NCI-H2171 (cell line): ENCODE measurements at places on chromosomes 11 and 22.

- DNase-seq = no peak
Observed at GRCh38 chr11:102577182-102577581, 46.6 kb upstream of the MMP7 start.

GRCh38 chr11:33772300-33772699, 2.0 kb downstream of the FBXO3 start:
- DNase-seq = no peak

DNA sequence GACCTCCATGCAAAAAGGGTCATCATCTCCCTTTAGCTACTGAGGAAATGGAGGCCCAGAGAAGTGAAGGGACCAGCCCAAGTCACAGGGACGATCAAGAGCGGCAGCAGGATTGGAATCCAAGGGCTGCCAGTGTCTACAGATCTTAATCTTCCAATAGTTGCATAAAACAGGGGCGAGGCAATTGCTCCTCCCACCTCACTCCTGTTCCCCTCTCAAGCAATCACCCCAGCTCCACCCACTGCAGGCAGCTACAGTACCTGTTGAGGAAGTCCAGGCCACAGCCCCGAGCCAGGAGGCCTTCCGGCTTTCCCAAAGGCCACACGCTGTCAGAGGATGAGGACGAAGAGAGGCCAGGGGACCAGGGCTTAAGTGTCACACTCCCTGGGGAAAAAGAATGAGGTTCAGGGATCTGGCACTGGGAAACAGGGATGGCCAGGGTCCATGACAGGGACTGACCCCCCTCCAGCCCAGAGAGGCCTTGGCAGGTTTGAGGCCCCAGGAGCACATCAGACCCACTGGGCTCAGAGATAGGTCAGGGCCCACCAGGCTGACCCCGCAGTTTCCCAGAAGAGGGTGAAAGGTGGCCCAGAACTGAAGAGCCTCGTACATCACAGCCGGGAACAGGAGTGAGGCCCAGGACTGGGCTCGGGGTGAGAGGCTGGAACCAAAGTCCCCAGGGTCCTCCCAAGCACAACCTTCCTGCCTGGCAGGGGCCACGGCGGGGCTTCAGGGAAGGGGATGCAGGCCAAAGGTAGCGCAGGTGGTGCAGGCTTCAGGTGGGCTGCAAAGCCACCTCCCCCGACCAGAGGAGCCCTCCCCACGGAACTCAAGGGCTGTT, 16.4 kb upstream of the MFNG start:
- no peak for DNase-seq

DNA sequence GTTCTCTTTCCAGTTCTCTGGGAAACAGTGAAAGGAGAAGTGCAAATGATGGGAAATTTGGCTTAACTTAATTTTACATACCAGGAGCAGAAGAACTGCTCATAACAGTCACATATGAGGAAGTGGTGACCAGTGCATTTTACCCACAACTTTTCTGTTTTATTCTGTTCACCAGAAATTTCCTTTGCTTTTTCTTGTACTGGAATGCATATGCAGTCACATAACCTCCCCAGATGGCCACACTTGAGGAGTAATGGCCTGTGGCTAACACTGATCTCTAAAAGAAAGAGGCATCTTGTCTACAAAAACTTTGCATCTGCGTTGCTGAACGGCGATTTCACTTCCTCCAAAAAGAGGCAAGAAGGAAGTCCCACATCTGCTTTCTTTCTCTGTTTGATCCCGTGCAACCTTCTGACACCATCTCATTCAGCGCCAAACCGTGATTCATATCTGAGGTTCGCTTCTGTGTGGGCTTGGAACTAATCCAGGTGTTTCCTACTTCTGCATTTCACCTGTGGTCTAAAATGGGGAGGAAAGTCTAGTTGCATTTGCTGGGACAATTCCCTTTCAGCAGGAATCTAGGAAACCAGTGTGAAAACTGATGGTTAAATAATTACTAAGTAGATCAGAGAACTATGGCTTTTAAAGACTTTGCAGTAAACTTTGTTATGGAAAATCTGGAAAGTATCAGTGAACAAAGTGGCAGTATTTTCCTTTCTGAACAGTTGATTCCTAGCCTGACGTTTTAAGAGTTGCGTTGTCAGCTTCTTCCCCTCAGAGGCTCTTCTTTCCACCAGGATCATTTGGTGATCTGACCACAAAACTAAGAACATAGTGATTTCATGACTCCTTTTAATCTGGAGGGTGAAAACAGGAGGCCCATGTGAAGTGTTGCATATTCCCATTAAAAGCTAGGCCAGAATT, 4.2 kb upstream of the MPEG1 start:
- no peak for DNase-seq

- no peak for DNase-seq
Observed at GRCh38 chr22:31956360-31956759, 12.0 kb downstream of the YWHAH start.

- DNase-seq = peak; percentile 12
Observed at GRCh38 chr11:92886243-92886905, 83.1 kb upstream of the MTNR1B start.

DNA sequence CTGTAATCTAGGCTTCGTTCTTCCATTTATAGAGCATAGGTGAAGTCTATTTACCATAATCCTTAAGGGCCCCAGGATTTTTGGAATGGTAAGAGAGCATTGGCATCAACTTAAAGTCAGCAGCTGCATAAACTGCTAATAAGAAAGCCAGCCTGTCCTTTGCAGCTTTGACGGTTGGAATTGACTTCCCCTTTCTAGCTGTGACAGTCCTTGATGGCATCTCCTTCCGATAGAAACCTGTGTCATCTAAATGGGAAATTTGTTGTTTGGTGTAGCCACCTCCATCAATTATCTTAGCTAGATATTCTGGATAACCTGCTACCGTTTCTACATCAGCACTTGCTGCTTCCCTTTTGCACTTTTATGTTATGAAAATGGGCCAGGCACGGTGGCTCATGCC, 58.0 kb upstream of the GLYATL1B start:
- no peak for DNase-seq

GRCh38 chr22:27610863-27611786, 190.4 kb downstream of the MN1 start:
- no peak for DNase-seq

GRCh38 chr11:94938095-94939055, 35.0 kb downstream of the CWC15 start:
- no peak for DNase-seq

GRCh38 chr22:30994960-30995359, 25.9 kb downstream of the TUG1 start:
- DNase-seq = no peak

- DNase-seq = no peak
Observed at GRCh38 chr11:73980001-73980961, 2.4 kb downstream of the UCP2 start.

DNA sequence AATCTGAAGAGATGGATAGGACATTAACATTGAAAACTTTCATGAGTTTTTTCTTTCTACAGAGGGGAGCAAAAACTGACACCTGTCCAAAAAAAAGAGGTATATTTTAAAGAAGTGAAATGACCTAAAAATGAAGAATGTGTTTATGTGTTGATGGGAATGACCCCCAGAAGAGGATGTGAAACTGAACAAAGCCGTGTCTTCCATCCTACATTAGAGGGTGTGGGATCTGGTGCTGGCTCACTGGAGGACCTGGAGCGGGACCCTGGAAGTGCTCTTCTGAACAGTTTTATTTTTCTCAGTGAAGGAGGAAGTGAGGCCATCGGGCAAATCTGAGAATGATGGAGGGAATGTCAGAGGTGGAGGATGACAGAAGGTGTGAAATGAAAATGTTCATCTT, 470.1 kb downstream of the NTM start:
- DNase-seq = no peak

DNA sequence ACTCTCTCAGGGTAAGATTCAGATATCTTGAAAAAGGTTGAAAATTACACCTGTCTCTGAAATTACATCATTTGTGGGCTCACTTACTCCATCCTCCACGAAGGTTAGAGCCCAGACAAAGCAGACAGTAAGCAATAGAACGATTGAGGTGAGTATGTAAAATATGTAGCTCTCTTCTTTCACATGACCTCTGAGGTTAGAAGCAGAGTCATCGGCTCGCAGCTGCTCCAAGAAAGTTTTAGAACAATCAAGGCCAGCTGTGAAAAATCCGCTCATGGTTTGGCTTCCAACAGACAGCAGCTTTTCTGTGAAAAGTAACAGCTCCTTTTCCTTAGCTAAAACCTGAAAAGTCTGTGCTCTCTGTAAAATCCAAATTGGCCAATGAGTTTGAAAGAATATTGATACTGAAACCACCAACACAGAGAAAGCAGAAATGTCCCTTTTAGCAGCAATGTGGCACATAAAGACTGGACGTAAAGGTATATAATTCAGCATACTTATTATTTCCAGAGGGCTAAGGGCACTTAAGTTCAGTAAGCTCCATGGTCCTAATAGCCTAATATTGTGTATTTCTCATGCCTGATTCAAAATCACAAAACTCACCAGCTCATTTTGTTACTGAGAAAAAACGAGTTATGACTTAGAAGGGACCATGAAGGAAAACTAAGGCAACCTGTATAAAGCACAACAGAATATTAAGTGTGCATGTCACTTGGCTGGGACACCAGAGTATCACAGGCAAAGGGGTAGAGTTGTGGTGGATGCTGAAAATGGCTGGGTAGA, 78.2 kb downstream of the FAM76B start:
- DNase-seq = no peak

- DNase-seq = no peak
Observed at GRCh38 chr22:31141551-31141950, 1.2 kb upstream of the PLA2G3 start.

GRCh38 chr11:122137078-122137793, 21.2 kb upstream of the BLID start:
- no peak for DNase-seq

- DNase-seq = no peak
Observed at GRCh38 chr22:28978158-28978557, 83.5 kb downstream of the C22orf31 start.

DNA sequence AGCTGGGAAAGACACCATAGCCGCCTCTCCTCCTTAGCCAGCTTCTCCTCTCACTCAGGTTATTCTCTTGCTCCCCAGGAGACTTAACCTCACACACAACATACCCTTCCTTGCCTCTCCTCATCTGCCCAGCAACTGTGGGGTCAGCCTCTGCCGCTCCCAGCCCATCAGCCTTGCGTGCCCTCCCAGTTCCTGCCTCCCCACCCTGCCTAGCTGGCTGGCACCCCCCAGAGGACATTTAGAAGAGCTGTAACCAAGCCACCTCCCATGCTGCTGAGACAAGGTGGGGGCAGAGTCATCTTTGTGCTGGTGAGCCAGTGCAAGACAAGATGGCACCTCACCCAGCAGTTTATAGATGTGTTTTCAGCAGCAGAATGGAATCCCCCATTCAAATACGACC, 38.2 kb downstream of the TOM1 start:
- no peak for DNase-seq

- DNase-seq = no peak
Observed at GRCh38 chr11:44861849-44862557, 88.7 kb downstream of the TP53I11 start.

DNA sequence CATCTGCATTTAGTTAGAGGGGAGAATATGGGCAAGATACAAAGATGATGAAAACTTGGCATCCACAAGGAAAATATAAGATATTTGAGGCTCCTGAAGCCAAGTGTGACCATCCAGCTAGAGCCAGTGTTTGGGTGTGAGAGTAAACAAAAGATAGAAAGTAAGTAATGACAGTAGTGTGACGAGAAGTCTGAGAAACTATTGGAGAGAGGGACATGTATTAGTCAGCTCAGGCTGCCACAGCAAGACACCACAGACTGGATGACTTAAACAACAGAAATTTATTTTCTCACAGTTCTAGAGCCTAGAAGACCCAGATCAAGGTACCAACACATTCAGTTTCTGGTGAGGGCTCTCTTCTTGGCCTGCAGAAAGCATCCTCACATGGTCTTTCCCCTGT, 6.4 kb upstream of the CCKBR start:
- no peak for DNase-seq

GRCh38 chr11:114053406-114053805, 6.1 kb upstream of the ZBTB16 start:
- DNase-seq = no peak

GRCh38 chr11:124656774-124657630, 16.5 kb downstream of the SIAE start:
- peak; percentile 27 for DNase-seq

- no peak for DNase-seq
Observed at GRCh38 chr11:102733232-102733875, 8.6 kb upstream of the MMP8 start.

- DNase-seq = no peak
Observed at GRCh38 chr11:116256215-116256614, 516.6 kb downstream of the BUD13 start.

- DNase-seq = no peak
Observed at GRCh38 chr11:133072378-133072777, 459.9 kb downstream of the OPCML start.

- DNase-seq = no peak
Observed at GRCh38 chr22:42432818-42433217, 615 bp upstream of the NFAM1 start.

- no peak for DNase-seq
Observed at GRCh38 chr11:115618428-115618827, 114.2 kb upstream of the CADM1 start.

GRCh38 chr11:119730789-119731386, 1.9 kb upstream of the NECTIN1 start:
- DNase-seq = no peak

GRCh38 chr11:98732947-98733346, 287.8 kb upstream of the CNTN5 start:
- no peak for DNase-seq

- DNase-seq = no peak
Observed at GRCh38 chr11:69889400-69890318, 70.4 kb upstream of the FGF3 start.

DNA sequence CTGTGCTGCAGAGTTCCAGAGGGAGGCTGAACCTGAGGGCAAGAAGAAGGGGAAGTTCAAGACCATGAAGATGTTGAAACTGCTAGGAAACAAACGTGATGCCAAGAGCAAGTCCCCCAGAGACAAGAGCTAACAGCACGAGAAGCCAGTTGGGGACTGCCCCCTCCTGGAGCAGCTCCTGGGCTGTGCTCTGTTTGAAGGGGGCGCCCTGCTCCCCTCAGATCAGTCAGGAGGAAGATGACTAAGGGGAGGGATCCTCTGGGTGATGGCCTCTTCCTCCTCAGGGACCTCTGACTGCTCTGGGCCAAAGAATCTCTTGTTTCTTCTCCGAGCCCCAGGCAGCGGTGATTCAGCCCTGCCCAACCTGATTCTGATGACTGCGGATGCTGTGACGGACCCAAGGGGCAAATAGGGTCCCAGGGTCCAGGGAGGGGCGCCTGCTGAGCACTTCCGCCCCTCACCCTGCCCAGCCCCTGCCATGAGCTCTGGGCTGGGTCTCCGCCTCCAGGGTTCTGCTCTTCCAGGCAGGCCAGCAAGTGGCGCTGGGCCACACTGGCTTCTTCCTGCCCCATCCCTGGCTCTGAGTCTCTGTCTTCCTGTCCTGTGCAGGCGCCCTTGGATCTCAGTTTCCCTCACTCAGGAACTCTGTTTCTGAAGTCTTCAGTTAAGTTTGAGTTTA, 12.6 kb downstream of the C22orf23 start:
- no peak for DNase-seq

- no peak for DNase-seq
Observed at GRCh38 chr11:79487412-79487811, 46.6 kb upstream of the TENM4 start.

GRCh38 chr11:62921573-62922188, 518 bp upstream of the CHRM1 start:
- no peak for DNase-seq
